ENCODE measurements at places on chromosomes 5 and 9. TPM values are rescaled to one million over a fixed set of nuclear protein-coding genes. Genes with fewer than 3 reads are reported as not detected.

GRCh38 chr5:101543780-101544179, 640.7 kb upstream of the ST8SIA4 start:
- no peak for DNase-seq

GRCh38 chr5:91528831-91529230, 145.7 kb upstream of the ARRDC3 start:
- no peak for DNase-seq

DNA sequence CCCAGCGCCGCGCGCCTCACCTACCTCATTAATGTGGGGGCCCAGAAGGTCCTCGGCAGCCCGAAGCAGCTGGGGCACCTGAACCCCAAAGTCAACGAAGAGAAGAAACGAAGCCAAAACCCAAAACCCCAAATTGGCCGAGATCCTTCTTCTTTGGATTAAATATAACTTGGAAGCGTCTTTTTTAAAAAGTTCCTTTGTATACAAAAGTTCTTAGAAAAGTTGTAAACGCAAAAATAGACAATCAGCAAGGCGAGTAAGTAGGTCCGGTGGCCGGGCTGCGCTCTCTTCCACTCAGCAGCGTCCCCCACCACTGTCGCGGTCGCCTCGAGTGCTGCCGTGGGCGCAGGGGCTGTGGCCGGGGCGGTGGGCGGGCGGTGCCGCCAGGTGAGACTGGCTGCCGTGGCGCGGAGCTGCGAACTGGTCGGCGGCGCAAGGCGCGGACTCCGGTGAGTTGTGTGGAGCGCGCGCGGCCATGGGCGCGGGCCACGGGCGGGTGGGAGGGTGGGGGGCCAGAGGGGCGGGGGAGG, 360 bp downstream of the KLF4 start:
- DNase-seq: no peak

- no peak for DNase-seq
Observed at GRCh38 chr5:161027763-161028162, 175.8 kb upstream of the ATP10B start.

GRCh38 chr5:172281346-172281745, 2.2 kb downstream of the UBTD2 start:
- DNase-seq: no peak

DNA sequence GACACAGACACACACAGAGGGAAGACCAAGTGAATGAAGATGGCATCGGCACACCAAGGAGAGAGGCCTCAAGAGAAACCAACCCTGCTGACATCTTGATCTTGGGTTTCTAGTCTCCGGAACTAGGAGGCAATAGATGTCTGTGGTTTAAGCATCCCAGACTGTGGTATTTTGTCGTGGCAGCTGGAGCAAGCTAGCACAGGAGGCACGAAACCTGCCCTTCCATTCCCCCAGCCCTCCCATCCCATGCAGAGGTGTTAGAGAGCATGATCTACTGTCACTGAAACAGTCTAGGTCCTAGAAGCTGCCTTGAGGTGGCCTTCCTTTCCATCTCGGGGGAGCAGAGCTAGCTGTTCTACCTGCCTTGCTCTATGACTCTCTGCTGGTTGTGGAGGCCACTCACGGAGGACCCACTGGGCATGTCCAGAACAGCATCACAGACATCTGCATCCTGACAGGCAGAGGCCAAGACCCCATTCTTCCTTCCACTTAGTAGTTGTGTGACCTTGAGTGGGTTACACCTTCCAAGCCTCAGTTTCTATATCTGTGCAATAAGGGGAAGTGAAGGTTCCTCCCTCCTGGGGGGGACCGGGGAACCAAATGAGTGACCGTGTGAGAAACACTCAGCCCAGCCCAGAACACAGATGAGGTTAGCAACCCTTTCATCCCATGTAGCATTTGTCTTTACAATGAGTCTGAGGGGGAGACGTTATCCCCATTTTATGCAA, 134.3 kb upstream of the BOD1 start:
- no peak for DNase-seq

DNA sequence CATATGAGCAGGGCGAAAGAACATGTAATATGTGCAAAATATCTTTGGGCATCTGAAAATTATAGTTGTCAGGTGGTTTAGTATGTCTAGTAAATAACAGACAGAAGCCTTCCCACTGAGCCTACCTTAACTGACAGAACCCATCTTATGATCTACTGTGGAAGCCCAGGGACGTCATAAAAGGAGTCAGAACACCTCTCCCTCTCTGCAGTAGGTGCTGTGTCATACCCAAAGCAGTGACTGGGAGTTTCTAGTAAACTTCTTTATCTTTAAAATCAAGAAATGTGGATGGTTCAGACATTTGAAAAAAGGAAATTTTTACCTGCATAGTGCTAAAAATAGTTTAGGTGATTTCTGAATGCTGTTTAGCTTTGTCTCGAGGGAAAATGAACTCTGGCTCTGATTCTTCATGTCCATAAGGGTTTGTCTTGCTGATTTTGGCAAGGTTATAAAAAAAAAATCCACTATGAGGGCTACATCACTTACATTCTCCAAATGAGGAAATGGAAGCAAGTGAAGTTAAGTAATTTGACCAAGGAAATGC, 104.0 kb downstream of the NUDT12 start:
- no peak for DNase-seq

GRCh38 chr9:14961372-14962068, 51.3 kb upstream of the FREM1 start:
- peak; percentile 48 for DNase-seq

DNA sequence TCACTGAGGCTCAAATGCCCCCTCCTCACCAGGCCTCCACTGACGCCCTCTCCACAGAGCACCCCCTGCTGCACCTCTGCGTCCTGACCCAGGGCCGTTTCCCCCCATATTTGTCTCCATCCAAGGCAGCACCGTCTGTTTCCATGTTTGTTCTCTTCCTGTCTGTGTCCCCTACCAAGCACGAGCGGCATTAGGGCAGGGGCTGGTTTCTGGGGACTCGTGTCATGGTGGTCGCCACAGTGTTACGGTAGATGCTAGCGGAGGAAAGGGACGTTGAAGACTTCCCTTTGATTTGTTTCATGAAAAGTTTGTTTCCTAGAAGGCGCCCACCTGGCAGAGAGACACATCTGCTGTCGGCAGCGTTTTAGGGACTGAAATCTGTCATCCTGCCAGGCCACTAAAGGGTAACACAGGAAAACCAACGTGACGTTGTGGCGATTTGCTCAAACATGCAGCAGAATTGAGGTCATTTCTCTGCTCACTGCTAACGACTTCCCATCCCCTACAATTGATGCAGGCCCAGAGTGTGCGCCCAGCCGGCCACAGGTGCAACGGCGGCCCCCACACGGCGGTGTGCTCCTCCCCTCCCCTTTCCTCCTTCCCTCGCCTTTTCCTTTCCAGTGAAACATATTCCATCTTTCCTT, 79.3 kb upstream of the IRX4 start:
- no peak for DNase-seq

DNA sequence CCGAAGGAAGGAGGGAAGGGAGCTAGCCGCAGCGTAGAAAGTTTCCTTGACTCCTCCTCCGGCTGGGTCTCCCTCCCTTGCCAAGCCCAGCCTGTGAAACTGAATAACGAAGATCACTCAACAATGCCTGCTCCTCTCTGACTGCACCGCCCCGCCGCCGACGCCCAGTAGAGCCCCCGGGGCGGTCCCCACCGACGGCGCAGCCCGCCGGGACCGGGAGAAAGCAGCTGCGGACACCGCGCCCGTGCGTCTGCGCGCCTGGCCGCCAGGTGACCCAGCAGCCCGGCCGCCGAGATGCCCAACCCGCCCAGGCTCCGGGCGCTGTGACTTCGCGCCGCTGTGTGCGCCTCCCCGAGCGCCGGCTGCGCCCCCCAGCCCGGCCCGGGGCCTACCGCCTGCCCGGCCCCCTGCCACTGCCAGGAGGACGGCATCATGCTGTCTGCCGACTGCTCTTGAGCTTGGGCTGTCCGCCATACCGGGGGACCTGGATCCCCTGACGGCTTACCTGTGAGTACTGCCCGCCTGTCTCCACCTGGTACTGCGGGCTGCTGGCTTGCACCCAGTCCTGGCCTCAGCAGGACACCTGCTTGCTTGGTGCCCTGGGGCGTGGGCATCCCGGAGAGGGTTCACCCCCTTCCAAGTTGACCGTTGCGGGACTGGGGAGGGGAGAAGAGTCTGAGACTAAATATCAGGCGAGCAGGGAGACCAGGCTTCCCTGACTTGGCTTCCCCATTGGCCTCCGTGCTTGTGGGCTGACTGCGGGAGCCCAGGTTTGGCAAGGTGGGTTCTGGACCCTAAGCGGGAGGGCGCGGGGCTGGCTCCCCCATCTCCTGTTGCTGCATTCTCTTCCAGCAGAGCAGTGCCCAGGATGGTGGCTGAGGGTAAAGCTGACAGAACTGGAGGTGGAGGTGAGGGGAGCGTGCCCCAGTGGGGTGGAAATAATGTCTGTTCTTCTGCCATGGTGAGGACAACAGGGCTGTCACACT, 26.2 kb upstream of the SPTLC1 start:
- peak; percentile 64 for DNase-seq

- DNase-seq: no peak
Observed at GRCh38 chr5:149503006-149503405, 48.2 kb downstream of the CSNK1A1 start.

DNA sequence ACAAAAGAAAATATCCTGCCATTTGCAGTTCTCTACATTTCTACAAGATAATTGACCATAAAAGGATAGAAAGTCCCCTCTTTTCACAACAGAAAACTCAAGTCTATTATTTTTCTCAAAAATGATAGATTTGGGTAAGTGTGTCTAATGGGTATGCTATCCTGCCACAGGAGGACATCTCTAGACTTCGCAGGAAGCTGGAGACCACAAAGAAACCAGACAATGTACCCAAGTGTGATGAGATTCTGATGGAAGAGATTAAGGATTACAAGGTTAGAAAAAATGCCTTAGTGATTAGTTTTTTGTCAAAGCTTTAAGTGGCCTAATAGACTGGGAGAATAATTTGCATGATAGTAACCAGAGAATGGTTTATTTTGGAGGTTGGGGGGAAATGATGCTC, 28.1 kb downstream of the RNF20 start:
- no peak for DNase-seq

DNA sequence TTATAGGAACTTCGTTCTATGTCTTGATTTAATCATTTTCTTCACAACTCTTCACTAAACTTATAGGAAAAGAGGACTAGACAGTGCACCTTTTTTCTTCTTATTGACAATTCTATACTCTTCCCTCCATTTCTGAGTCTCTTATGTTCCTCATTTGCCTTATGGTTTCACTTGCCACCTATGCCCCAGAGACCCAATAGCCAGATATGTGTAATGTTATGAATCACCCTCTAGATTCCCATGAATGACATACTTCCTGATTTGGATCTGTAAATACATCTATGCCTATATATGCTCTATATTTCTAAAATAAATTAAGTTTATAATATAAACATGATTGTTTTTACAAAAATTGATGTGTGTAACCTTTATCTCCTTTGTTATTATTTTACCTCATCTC, 514.1 kb upstream of the MEF2C start:
- DNase-seq: no peak

- DNase-seq: no peak
Observed at GRCh38 chr5:135547590-135548254, 12.0 kb upstream of the NEUROG1 start.

GRCh38 chr9:137085920-137086530, 760 bp upstream of the MAN1B1 start:
- DNase-seq: no peak

DNA sequence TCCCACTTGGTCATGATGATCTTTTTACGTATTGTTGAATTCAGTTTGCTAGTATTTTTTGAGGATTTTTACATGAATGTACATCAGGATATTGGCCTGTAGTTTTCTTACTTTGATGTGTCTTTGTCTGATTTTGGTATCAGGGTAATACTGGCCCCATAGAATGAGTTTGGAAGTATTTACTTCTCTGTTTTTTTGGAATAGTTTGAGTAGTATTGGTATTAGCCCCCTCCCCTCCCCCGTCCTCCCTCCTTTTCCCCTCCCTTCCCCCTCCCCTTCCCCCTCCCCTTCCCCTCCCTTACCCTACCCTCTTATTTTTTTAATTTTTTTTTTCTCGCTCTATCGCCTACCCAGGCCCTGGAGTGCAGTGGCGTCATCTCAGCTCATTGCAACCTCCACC, 10.3 kb downstream of the CDK7 start:
- no peak for DNase-seq

DNA sequence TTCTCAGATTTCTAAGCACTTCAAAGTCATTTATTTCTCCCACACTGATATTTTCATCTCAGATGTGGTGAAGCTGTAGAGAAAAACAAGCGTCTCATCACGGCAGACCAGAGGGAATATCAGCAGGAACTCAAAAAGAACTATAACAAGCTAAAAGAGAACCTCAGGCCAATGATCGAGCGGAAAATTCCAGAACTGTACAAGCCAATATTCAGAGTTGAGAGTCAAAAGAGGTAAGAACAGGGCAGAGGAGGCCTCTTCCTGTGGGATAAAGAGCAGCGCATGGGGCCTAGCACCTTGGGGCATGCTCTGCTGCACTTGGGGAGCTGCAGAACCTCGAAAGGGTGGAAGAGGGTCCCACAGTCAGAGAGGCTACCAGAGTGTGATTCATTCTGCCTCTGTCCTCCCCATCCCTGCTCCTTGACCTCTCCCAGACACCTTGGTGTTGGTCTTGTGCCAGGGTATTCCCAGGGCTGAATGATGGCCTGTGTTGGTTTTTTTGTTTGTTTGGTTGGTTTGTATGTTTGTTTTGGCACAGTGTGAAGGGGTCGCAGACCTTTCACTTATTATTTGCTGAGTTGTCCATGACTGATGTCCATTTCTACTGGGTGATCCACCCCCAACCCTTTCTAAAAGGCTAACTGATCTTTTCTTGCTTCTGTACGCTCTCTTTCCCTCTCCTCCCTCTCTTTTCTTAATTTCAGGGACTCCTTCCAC, 248.9 kb downstream of the DOCK8 start:
- no peak for DNase-seq

The CER1 gene
- total RNA-seq: 22.3 TPM

The OTULIN gene
- total RNA-seq: 35.8 TPM

The LHX3 gene
- total RNA-seq: not detected

The GOLGA1 gene
- total RNA-seq: 7.6 TPM

The PCDHGA9 gene
- 1.3 TPM for total RNA-seq

The LCN9 gene
- 0.72 TPM for total RNA-seq

The MED10 gene
- 35.3 TPM for total RNA-seq
